ENCODE measurements at places on chromosomes 7 and 10.

- no peak for DNase-seq
Observed at GRCh38 chr7:13067036-13067435, 379.6 kb downstream of the ARL4A start.

DNA sequence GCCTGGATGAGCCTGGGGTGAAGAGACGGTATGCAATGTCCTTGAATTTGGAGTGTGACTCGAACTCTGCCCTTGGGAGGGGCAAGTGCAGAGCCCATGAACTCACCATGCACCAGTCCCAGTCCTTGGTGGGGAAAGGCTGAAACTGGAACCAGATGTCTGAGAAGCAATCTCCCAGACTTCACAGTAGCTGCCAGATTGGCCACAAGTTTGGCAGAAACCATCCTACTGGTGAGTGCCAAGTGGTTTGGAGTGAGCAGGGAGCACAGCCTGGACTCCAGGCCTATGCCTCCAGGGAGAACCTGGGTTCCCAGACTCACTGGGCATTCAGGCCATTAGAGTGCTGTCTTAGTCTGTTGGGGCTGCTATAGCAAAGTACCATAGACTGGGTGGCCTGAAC is 99.6 kb upstream of the LYZL1 start:
- no peak for DNase-seq

DNA sequence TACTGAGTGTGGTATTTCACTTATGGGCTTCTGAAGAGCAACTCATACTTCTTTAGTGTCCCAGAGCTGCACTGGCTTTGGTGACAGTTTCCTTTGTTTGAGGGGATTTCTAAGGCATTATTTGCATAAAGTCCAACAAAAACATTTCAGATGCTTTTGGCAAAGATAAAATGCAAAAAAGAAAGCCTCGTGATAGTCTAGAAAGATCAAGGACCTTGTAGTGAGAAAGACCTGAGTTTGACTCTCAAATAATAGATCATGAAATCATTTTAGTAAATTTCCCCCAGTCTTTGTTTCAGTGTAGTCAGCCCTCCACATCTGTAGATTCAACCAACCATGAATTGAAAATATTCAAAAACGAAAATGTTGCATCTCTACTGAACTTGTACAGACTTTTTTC is 107.4 kb downstream of the EEPD1 start:
- no peak for DNase-seq

GRCh38 chr10:69223028-69223342 is 2.9 kb downstream of the HKDC1 start:
- no peak for DNase-seq

DNA sequence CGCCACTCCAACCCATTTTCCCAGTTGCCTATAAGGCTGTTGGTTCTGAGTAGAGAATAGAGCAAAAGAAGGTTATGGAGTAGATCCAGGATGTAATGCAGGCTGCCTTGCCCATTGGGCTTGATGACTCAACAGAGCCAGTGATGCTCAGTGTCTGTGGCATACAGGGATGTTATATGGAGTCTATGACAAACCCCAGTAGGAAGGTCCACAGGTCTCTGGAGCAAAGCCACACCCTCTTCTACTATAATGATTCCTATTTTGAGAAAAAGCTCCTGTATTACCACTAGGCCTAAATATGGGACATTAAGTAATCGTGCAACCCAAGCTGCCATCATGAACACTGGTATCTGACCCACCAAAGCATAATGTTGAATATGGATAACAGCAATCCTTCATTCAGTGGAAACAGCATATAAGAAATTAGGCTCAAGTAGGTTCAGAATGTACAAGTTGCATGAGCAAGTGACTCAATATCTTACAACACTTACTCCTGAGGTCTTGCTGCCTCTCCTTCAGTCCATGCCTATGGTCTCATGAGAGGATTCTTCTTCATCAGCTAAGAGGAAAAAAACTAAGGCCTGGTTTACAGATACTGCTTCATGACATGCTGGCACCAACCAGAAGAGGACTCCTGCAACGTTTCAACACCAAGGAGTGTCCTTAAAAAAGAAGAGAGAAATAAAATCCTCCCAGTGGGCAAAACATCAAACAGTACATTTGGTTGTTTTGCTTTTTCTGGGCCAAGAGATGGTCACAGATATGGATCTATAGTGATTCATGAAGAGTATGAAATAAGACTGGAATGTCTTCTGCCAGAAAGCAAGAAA is 14.8 kb upstream of the FHIP2A start:
- DNase-seq: no peak

DNA sequence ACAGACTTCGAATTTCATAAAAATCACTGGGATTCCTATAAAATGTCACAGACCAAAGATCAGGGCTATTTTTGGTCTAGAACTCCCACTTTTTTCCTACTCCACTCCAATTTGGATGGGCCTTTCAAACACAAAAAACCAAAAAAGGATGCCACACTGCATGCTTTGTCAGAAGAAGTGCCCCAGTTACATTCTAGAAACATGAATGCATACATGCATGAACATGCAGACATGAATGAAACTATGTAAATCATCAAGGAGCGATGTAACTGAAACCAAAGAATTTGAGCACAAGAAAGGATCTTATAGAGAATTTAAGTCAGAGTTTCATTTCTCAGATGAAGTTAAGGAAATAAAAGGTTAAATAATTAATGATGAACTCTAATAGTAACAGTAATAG is 31.8 kb upstream of the FAM133B start:
- DNase-seq: no peak

DNA sequence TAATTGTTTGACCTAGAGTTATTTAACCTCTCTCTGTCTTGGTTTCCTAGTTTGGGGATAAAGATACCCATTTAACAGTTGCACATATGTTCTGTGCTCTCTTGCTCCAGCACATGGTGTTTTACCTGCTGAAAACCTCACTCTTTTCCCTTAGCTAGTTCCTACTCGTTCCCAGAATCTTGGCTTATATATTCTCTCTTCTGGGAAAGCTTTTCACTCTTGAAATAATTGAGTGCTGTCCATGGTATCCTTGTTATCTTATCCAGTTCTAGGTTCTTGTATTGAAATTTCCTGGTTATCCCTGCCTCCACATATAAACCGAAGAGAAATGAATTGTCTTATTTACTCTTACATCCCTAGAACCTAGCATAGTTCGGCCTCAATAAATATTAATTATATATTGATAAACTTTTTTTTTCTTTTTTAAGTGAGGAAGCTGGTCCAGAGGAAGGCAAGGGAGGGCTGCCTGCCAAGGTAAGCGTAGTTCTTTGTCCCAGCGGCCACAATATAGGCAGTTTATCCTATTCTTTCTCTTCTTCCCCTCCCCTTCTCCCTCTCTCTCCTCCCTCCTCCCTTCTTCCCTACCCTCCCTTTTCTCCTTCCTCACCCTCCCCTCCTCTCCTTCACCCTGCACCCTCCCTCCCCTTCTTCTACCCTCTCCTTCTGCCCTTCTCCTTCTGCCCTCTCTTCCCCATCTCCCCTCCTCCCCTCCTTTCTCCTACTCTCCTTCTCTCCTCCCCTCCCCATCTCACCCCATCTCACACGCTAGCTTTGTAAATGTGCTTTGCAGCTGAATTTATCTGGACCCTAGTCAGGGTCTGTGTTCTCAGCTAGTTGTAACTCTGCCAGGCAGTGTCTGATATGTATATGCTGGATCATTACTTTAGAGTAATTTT is 7.9 kb downstream of the WEE2 start:
- DNase-seq: no peak

GRCh38 chr10:95814011-95814727 is 58.2 kb downstream of the ENTPD1 start:
- no peak for DNase-seq

DNA sequence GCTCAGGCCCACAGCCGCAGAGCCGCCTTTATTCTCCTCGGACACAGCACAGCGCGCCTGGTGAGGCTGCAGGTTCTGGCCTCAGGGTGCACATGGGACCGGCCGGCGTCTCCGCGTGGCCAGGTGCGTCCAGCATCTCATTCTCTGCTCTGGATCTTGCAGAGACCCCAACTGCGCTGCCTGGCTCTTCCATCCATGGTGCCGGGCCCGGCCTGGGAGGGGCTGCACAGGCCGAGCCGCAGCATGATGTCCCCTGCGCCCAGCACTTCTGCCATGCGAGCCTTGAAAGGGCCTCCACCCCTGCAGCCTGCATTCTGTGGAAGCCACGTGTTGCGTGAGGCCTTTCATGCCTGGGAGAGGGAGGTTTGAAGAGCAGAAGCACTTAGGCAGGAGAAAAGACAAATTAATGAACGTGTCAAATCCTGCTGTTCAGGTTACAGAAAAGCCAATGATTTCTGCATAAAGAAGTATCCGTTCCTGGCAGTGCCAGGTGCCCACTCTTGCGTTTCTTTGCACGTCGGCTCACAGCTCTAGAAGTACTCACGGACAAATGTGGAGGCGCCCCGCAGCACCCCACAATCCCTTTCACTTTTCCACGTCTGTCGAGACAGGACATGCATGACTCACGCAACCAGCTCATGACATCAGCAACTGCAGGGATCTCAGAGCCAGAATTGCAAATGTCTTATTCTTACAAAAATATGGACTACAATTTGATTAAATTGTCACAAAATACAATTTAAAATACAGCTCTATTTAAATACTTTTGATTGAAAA is 571.4 kb downstream of the DNAJB6 start:
- no peak for DNase-seq

- no peak for DNase-seq
Observed at GRCh38 chr10:131649617-131650016, 251.2 kb upstream of the PPP2R2D start.

GRCh38 chr10:50876429-50876828 is 9.0 kb downstream of the A1CF start:
- no peak for DNase-seq

GRCh38 chr7:47226696-47227095 is 355.2 kb downstream of the TNS3 start:
- no peak for DNase-seq

Data from D341Med (cell line).